Adrenal gland (tissue), 19 donors: ENCODE measurements at places on chromosomes 5 and 9. TPM values are rescaled to one million over a fixed set of nuclear protein-coding genes. Genes with fewer than 3 reads are reported as not detected.

Gene OTP
- total RNA-seq = not detected

Gene KIF4B
- total RNA-seq = not detected

Gene CDX1
- not detected for total RNA-seq

Gene PCDHB5
- total RNA-seq = 2.8 TPM

DNA sequence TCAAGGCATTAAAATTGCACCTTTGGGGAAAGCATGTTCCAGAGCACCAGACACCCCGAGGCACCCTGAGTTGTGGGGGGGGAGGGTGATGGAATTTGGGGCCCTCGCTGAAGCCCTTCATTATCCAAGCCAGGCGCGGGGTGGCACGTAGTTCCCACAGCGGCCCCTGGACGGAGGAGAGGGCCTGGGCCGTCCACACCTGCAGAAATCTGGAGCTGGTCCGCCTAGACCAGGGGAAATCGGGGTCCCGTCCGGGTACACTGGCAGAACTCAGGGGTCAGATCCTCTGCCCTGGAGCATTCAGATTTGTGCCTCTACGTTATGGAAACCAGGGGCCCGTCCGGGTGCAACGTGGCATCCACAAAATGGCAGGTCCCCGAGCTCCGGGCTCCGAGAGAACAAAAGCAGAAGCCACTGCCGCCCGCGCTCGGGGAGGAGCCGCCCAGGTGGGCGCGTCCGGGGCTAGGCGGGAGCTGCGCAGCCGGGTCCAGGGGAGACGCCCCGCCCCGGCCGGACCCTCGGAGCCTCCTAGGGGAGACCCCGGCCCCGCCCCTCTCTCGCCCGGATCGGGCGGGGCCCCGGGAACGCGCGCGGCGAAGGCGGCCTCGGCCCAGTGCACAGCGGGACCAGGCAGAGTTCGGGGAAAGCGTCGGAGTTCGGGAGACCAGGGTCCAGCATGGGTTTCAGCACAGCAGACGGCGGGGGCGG is at the start of gene PLEKHG4B:
PLEKHG4B (plus strand) TSS at position 613 of the 708 bp plus-strand sequence; CDS start at position 677, 64 bp downstream.
- H3K4me1 ChIP-seq = no peaks in the 10 kb centered on the region
- H3K36me3 ChIP-seq = no peaks in the 10 kb centered on the region
- no peak within 1 kb of the TSS for H3K4me3 ChIP-seq
- no peak within 1 kb of the TSS for H3K27ac ChIP-seq
- no peak for DNase-seq

- no peak for DNase-seq
- no peak overlapping the region for H3K4me3 ChIP-seq
- no peaks in the 10 kb centered on the region for H3K4me1 ChIP-seq
- no peaks in the 10 kb centered on the region for H3K36me3 ChIP-seq
- H3K27me3 ChIP-seq = no peaks in the 10 kb centered on the region
- no peak overlapping the region for H3K27ac ChIP-seq
These were observed 5.2 kb upstream of the SLC27A4 start for GRCh38 chr9:128335161-128335560.

- H3K27me3 ChIP-seq = peaks cover 14% of the 10 kb centered on the region
- peak; percentile 13 for DNase-seq
- no peak overlapping the region for H3K4me3 ChIP-seq
- H3K27ac ChIP-seq = no peak overlapping the region
These were observed 5.4 kb upstream of the NRARP start for GRCh38 chr9:137307255-137308056.

DNA sequence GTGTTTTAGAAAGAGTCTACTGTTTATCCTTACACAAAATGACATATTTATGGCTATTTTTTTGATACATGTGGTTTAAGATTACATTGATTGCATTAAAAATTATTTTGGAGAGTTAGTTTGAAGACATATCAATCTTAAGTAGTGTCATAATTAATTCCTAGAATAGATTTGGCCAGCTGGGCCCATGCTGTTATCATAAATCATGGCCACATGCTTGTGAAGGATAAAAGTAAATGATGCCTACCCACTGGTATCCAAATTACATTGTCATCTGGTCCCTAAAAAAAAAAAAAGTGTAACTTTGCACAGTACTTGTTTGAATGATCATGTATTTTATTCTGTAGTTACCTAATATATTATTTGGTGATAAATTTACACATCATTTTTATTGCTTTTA is 96.9 kb downstream of the PARP8 start:
- no peak overlapping the region for H3K27ac ChIP-seq
- H3K36me3 ChIP-seq = no peaks in the 10 kb centered on the region
- no peak for DNase-seq
- H3K27me3 ChIP-seq = no peaks in the 10 kb centered on the region

- H3K27me3 ChIP-seq = no peaks in the 10 kb centered on the region
- no peak overlapping the region for H3K27ac ChIP-seq
- no peaks in the 10 kb centered on the region for H3K36me3 ChIP-seq
- DNase-seq = no peak
- no peak overlapping the region for H3K4me3 ChIP-seq
These were observed 104.1 kb upstream of the BASP1 start for GRCh38 chr5:17113174-17113958.

- no peak overlapping the region for H3K27ac ChIP-seq
- no peak overlapping the region for H3K4me3 ChIP-seq
- H3K27me3 ChIP-seq = no peaks in the 10 kb centered on the region
- H3K36me3 ChIP-seq = no peaks in the 10 kb centered on the region
- no peak for DNase-seq
These were observed 90.8 kb upstream of the EGFLAM start for GRCh38 chr5:38167562-38167996.

DNA sequence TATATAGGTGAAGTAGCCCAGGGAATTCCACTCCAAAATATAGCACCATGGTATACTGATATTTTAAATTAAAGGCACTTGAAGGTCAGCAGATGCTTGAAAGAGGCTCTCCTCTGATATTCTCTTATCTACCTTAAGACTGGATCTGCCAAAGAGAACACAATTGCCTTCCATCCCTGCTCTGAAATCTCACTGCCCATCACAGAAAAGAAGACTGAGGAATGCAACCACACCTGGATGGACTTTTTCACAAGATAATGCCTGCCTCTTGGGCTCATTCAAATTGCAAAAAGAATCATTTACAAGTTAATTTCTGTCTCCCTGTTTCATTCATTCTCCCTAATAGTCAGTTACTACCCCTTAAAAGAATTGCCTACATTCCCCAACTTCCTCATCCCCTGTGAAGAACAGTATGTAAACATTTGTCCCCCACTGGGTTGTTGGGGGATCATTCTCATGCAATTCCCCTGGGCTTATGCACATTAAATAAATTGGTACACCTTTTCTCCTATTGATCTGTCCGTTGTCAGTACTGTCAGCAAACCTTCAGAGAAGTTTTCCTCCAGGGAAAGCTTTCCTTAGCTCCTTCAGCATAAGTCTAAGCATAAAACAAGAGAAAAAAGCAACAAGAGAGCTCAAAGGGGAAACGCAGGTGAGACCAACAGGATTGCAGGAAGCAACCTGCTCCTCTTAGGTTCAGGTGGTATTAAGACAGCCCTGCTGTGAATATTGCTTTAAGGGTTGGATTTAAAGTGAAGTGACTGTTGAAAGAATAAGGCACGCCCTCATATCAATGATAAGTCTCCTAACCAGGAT is 171.4 kb upstream of the SLC30A5 start:
- DNase-seq = no peak
- H3K4me1 ChIP-seq = no peaks in the 10 kb centered on the region
- no peak overlapping the region for H3K4me3 ChIP-seq
- no peak overlapping the region for H3K27ac ChIP-seq
- H3K36me3 ChIP-seq = no peaks in the 10 kb centered on the region

DNA sequence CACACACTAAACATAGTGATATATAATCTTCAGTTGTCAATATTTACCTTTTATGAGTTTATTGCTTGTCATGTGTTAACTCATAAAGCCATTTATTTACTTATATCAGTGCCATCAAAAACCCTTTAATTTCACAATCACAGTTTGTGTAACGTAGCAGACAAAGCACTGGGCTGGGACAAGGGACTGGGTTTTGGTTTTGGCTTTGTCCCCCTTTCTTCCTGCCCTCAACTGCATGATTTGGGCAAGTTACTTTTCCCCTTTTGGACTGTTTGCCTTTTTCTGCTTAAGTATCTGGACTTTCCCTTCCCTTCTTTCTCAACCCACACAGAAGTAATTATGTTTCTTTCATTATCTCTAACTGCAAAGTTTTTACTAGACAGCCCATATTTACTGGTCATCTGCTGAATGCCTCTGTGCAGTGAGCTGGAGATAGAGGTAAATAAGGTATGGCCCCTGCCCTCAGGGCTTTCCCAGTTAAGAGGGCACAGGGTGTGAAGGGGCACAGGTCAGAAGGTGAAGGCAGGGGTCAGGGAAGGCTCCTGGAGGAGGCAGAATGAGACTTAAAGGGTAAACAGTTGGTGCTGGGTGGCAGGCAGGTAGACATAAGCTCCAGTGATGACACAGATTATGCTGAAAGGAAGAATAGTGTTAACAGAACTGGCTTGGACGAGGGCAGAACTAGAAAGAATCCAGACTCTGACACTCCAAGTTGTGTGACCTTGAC is 14.8 kb upstream of the NR3C1 start:
- no peaks in the 10 kb centered on the region for H3K36me3 ChIP-seq
- no peak overlapping the region for H3K4me3 ChIP-seq
- no peaks in the 10 kb centered on the region for H3K27me3 ChIP-seq
- no peak for DNase-seq
- H3K4me1 ChIP-seq = no peaks in the 10 kb centered on the region

DNA sequence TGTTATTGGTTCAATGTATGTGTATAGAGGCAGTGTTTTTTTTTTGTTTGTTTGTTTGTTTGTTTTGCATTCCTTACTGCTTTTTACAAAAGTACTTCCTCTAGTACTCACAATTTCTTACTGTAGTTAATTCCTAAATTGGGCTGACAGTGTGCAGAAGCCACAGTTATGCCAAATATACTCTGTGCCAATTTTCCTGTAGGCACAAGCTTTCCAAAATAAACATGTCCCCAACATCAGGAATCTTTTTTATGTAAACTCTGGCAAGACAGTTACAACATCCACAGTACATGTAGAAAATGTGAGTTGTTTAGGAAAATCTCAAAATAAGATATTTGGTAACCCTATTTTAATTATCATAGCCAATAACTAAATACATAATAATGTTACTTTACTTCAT is 161.6 kb upstream of the TSLP start:
- no peaks in the 10 kb centered on the region for H3K36me3 ChIP-seq
- no peaks in the 10 kb centered on the region for H3K4me1 ChIP-seq
- no peak overlapping the region for H3K27ac ChIP-seq
- H3K27me3 ChIP-seq = no peaks in the 10 kb centered on the region

GRCh38 chr5:156704139-156704538 is 146.0 kb upstream of the PPP1R2B start:
- H3K4me3 ChIP-seq = no peak overlapping the region
- H3K27ac ChIP-seq = no peak overlapping the region
- no peaks in the 10 kb centered on the region for H3K27me3 ChIP-seq
- H3K36me3 ChIP-seq = no peaks in the 10 kb centered on the region

GRCh38 chr5:56172241-56172640 is 60.9 kb downstream of the ANKRD55 start:
- H3K27ac ChIP-seq = peak overlapping the region; percentile 72
- no peaks in the 10 kb centered on the region for H3K27me3 ChIP-seq
- H3K4me1 ChIP-seq = peaks cover 33% of the 10 kb centered on the region
- H3K36me3 ChIP-seq = no peaks in the 10 kb centered on the region
- no peak overlapping the region for H3K4me3 ChIP-seq
- DNase-seq = no peak

GRCh38 chr5:17441351-17441750 is 56.7 kb upstream of the TAF11L2 start:
- no peak for DNase-seq
- H3K27ac ChIP-seq = no peak overlapping the region
- no peaks in the 10 kb centered on the region for H3K36me3 ChIP-seq
- H3K27me3 ChIP-seq = no peaks in the 10 kb centered on the region
- no peak overlapping the region for H3K4me3 ChIP-seq

DNA sequence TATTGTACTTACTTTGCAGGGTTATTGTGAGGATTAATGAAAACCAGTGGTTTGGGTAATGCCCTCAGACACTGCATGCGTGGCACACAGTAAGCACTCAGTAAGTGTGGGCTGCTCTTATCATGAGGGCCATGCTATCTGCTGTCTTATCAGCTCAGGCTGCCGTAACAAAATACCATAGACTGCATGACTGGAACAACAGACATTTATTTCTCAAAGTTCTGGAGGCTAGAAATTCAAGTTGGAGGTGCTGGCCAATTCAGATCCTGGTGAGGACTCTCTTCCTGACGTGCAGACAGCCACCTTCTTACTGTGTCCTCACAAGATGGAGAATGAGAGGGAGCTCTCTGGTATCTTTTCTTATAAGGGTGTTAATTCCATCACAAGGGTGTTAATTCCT is 23.9 kb upstream of the SH3PXD2B start:
- H3K27ac ChIP-seq = no peak overlapping the region
- no peaks in the 10 kb centered on the region for H3K36me3 ChIP-seq
- no peak for DNase-seq
- no peaks in the 10 kb centered on the region for H3K27me3 ChIP-seq
- no peak overlapping the region for H3K4me3 ChIP-seq

DNA sequence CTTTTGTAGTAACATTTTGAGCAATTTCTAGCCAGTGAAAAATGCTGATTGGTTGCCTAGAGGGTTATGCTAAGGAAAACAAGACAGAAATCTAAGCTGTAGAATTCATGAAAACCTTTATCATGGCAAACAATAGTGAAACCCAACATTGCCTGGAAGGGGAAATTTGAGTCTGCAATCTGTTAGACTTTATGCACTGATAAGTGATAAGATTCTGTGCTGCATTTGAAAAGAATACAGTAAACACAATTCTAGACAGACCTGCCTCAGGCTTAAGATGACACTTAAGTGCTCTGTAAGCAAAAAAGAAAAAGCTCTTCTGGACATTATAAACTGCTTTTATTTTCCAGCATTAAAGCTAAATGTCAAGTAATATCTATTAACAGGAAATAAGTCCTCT is 519.3 kb downstream of the ISL1 start:
- no peak overlapping the region for H3K27ac ChIP-seq
- no peaks in the 10 kb centered on the region for H3K4me1 ChIP-seq
- DNase-seq = no peak
- no peaks in the 10 kb centered on the region for H3K36me3 ChIP-seq

- no peak overlapping the region for H3K4me3 ChIP-seq
- no peak for DNase-seq
- H3K27me3 ChIP-seq = no peaks in the 10 kb centered on the region
- H3K36me3 ChIP-seq = no peaks in the 10 kb centered on the region
- no peak overlapping the region for H3K27ac ChIP-seq
These were observed 57.9 kb upstream of the CTNND2 start for GRCh38 chr5:11962122-11962521.

DNA sequence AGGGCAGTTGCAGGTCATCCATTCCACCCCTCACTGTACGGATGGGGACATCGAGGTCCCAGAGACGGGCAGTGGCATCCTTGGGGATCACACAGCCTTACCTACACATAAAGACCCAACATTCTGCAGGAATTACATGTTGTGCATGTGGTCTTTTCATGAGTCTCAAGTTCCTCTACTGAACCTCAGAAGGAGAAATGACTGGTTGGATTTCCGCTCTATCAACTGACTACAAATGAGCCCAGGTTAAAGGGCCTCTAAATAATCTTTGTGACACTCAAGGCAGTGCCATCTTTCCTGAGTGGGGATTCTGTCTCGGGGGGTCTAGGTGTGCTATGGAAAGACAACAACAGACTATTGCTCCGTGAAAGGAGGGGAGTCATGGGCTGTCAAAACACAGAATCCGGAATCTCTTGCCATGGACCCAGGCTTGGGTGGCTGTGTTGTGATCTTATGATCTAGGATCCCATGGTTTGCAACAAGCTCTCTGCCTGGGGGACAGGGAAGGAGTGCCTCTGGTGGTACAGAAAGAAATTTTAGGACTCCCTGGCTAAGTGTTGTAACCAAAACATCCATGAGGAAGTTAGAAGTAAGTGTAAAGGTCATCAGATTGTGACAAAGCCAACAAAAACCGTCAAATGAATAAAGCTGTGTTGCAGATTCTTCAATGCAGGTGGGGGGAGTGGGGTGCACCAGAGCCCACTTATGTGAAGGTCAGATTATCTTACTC is 1.9 kb upstream of the SLC31A2 start:
- H3K27ac ChIP-seq = no peak overlapping the region
- H3K4me3 ChIP-seq = no peak overlapping the region
